ENCODE measurements at places on chromosomes 12 and 14.

DNA sequence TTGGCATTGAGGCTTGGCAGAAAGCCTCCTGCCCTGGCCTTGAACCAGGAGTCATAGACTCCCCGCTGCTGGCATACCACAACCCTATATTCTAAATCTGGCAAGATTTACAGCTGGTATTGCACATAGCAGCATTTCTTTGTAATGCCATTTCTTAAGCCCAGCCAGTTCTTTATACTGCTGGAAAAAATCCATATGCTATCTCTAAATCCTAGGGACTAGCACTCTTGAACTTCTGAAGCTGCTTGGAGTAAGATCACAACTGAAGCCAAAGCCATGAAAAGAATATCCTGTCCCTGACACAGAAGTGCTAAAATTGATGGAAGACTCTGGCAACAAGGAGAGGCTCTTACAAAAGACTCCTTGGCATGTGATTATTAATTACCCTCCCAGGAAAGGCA lies 89.3 kb downstream of the KCNC2 start:
- no peak for DNase-seq

DNA sequence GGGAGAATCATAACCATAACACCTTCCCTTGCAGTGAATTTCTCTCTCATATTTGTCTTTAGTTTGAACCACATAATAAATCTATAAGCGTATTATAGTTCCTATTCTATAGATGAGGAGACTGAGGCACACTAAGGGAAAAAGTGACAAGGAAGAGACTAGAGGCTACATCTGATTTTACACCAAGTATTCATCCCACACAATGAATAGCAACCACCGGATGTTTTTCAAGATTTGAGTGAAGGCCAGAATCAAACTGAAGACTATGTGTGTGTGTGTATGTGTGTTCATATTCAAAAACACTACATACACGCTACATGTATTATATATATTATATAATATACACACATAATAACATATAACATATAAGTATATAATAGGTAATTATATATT lies 4.7 kb downstream of the ASB2 start:
- no peak for DNase-seq

- no peak for DNase-seq
Observed at GRCh38 chr14:90336985-90337384, 5.2 kb upstream of the NRDE2 start.

DNA sequence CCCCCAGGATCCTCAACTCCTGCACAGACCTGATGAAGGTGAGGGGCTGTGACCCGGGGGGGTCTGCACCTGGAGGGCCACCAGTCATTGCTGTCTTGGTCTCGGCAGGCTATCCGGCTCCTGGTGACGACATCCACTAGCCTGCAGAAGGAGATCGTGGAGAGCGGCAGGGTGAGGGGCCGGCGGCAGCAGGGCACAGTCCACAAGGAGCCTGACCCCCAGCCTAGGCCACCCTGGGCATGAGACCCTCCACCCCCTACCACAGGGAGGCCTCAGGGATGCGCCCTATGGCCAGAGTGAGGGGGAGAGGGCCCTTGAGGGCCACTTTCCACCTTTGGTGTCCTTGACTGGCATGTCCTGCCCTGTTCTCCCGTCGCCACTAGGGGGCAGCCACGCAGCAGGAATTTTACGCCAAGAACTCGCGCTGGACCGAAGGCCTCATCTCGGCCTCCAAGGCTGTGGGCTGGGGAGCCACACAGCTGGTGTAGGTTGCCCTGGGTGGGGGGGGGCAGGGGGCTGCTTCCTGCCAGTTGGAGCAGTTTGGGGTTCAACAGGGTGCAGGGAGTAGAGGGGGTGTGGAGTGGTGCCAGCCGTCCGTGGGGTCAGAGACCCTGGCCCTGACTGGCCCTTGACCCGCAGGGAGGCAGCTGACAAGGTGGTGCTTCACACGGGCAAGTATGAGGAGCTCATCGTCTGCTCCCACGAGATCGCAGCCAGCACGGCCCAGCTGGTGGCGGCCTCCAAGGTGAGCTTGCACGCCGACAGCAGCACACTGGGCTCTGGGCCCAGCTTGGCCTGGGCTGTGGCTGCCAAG lies 25.0 kb downstream of the HIP1R start:
- peak; percentile 83 for DNase-seq

- no peak for DNase-seq
Observed at GRCh38 chr14:90560558-90560957, 163.7 kb downstream of the CALM1 start.

All from ELR (cell line).